ENCODE measurements at places on chromosomes 5 and 9.

GRCh38 chr5:95761771-95762651 is 30.9 kb downstream of the RHOBTB3 start:
- DNase-seq: peak; percentile 25

- no peak for DNase-seq
These were observed 2.4 kb upstream of the ARSI start for GRCh38 chr5:150305095-150305494.

DNA sequence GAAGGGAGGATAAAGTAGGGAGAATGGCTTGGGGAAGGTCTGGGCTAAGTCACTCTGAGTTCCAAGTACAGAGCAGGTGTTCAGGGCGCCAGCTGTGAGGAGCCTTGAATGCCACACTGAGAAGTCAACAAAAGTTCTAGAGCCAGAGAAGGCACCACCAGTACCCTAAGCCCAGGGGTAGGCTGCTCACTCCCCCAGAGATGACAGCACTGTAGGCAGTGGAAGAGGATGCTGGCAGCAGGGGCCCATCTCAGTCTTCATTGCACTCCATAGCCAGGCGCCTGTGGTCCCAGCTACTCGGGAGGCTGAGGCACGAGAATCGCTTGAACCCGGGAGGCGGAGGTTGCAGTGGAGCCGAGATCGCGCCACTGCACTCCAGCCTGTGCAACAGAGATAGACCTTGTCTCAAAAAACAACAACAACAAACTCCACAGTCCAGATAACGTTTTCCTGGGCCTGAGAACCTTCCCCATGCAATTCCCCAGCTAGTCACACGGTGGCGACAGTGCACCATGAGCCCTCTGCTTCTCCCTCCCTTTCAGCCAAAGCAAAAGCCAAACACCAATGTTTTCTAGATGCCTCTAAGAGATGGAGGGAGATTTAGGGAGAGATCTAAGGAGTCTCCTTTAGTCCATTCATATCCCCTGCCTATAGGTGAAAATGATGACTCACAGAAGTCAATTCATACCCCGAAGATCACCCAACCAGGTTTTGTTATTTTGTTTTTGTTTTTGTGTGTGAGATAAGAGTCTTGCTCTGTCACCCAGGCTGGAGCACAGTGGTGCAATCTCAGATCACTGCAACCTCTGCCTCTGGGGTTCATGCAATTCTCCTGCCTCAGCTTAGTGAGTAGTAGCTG is 19.8 kb upstream of the NSD1 start:
- peak; percentile 75 for DNase-seq

- no peak for DNase-seq
These were observed 589.8 kb upstream of the CYLC2 start for GRCh38 chr9:102405218-102405867.

DNA sequence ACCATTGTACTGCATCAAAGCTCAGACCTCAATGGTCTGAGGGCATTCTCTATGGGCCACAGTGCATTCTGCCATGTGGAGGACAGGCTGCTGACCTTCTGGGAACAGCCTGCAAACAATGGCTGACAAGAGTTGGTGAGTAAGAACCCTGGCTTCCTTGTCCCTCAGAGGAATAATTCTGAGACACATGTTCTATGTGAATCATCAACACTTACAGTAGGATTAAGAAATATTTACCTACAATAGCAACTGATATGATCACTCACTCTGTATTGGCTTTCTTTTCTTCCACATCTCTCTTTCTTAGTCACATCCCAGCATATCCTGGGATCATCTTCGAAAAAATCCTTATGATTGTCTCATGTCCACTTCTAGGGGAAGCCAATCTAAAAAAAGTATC is 306.5 kb upstream of the ITGA1 start:
- DNase-seq: peak; percentile 24

DNA sequence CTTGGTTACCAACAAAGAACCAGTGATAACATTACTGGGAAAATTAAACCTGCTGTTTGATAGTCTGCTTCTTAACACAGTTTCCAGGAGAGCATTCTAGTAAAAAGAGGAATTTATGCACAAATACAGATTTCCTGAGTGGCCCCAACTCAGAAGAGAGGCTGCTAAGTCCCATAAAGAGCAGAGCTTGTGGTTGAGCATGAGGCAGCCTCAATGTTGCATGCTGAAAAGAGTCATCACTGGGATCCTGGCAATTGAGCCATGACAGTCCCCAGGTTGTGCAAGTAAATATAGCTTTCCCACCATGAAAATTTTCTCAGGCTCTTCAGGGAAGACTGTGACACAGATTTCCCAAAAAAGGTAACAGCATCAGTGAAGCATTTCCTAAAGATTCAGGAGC is 47.5 kb upstream of the ADRB2 start:
- no peak for DNase-seq
